Tibial artery (tissue), 4 donors: ENCODE measurements at places on chromosomes 11 and 22.

DNA sequence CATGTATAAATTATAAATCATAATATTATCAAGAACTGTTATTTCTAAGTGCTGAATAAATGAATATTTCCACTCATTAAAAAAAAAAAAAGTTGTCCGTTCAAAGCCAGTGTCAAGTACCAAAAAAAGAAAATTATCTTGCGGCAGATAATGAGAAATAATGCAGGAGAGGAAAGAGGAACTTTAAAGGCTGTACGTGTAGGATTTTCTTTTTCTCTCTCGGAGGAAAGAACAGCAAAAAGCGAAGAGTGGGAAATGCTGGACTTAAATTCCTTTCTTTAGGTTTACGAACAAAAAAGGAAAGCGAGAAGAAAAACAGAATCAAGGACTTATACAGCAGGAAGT is 999 bp upstream of the CCDC83 start:
- DNase-seq, result no peak

- DNase-seq, result no peak
Observed at GRCh38 chr22:40634119-40634903, 2.2 kb downstream of the MRTFA start.

DNA sequence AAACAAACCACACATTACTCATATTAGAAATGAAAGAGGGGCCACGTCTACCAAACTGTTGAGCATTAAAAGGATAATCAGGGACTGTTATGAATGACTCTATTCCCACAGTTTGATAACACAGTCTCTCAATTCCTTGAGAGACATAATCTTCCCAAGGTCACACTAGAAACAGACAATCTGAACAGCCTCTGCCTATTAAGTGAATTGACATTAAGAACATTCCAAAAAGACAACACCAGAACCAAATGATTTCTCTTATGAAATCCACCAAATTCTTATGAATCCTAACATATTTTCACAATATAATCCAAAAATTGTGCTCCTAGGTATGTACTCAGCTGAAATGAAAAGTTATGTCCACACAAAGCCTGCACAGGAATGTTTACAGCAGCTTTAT is 4.6 kb downstream of the RFPL1 start:
- DNase-seq, result no peak

DNA sequence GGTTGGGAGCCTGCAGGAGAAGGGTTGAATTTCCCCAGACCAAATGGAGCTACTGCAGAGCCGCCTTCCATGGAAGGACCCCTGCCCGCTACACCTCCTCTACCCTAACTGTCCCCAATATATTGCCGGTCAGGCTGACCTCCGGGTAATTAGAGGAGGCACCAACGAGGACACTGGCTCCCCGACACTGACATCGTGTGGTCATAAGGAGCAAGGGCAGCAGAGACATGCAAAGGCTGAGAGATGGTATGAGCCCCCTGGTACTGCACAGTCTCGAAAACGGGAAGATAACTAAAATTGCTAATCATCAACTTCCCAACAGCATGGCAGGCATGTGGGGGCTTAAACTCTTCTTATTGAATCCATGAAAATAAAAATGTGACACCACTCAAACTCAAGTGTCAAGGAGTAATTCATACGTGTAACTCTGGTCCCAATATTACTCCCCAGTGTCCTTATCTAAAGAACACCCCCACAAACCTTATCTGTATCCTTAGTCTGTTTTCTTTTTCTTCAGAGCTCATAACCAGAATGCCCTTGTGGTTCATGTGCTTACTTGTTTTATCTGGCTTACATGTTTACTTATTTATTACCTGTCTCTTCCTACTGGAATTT is 4.4 kb downstream of the CAVIN3 start:
- DNase-seq, result peak; percentile 71

DNA sequence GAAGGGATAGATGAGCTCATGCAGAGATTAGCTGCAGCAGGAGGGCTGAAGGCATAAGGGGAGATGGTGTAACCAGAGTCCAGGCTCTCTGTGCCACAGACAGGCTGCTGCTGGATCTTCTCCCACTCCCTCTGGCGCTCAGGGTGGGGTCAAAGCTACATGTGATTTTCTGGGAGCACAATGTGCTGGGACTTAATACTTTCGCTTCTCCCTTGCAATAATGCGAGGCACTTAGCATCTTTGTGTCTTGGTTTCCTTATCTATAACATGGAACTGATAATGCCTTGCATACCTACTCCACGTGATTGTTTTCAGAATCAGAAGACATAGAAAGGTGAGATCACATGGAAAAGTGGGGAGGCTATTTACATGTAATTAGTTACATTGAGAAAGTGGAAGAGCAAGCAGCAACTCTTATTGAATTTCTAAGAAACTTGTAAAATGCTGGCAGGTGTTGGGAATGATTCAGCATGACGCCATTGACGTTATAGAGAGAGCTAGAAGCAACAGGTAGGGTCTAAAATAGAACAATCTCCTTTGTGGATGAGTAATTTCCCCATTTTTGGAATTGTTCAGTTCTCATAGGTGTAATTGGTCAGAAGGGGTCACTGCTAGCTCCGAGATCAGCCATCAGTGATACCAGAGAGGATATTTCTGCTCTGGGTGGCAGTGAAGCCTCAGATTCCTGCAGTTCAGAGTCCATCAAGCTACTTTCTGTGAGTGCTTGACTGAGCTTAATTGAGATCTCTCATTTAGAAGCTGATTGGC is 8.2 kb upstream of the OR9I1 start:
- no peak for DNase-seq
